ENCODE measurements at places on chromosomes 6 and 20.

DNA sequence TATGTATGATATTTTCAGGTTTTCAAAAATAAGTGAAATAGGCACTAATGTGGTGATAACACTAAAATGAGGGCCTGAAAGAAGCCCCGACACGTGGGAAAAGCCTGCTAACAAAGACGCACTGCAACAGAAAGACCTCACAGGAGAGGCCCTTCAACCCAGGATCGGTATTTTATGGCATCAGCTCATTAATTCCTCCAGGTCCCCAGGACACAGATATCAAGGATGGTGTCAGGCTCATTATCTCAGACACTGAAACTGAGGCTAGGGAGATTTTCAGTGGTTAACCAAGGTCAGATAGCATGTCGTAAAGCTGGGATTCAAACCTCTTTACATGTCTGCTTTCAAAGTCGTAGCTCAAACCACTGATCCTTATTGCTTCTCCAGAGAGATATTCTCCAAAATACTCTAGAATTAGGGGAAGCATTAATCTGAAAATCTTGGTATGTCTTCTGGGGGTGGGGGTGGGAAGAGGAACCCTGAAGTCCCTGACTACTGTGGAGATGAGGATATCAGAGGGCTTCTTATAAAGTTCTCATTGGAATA, 64.1 kb downstream of the PPP1R3G start:
- DNase-seq, result no peak

DNA sequence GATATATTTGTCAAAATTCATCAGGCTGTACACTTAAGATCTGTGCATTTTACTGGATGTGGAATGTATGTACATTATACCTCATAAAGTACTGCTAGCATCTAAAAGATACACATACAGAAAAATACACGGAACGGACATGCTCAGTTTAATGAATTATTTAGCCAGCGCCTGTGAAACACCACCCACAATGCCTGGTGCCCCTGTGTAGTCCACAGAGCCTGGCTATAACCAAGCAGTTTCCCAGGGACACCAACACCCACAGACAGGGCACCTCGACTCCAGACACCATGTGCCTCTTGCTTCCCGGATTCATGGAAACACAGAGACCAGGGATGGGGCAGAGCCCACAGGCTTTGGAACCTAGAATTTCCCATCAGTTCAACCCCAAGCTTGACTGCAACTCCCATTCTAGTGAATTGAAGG, 17.4 kb upstream of the ARMC12 start:
- DNase-seq, result no peak

DNA sequence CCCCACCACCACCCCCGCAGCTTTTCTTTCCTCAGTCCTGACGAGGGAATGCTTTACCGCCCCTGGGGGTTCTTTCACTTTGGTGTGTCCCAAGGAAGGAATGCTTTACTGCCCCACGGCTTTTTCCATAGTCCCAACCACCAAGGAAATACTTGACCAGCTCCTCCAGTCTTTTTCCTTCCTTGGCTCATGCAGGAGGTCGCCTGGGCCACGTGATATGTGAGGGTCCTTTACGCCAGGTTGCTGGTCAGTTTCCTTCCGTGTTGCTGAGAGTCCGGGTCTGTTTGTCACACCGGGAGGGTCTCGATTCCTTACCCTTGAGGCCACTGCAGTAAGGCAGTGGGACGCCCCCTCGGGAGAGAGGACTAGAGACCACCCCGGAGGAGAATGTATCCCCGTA, 58.9 kb upstream of the CDH4 start:
- no peak for DNase-seq

- DNase-seq, result no peak
Observed at GRCh38 chr20:15656124-15656523, 917.1 kb downstream of the KIF16B start.

DNA sequence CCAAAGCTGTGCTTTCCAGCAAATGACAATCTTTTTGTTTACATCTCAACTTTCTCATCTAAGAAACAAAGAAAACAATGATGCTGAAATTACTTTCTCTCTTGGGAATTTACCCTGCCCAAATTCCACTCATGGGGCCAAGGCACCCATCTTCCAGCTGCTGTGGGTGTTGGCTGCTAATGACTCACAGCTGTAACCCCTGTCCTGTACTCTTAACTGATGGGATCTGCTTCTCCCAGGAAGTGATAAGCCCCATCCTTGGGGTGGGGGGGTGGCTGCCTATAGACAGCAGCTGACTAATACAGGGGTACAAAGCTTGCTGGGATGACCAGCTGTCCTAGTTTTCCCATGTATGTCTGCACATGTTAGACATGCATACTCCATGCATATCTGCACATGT, 938.6 kb downstream of the C6orf118 start:
- DNase-seq, result peak; percentile 36

- no peak for DNase-seq
Observed at GRCh38 chr6:143974089-143974488, 34.0 kb downstream of the PLAGL1 start.

DNA sequence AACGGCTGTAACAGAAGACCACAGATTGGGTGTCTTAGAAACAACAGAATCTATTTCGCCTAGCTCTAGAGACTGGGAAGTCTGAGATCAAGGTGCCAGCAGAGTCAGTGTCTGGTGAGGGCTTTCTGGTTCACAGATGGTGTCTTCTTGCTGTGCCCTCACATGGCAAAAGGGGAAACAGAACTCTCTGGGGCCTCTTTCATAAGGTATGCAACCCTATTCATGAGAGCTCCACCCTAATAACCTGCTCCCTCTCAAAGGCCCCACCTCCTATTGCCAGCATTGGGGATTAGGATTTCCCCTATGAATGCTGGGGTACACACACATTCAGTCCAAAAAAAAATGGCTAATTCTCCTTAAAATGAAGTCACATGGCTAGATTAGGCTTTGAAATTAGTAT, 10.0 kb downstream of the TXNDC5 start:
- DNase-seq, result no peak

DNA sequence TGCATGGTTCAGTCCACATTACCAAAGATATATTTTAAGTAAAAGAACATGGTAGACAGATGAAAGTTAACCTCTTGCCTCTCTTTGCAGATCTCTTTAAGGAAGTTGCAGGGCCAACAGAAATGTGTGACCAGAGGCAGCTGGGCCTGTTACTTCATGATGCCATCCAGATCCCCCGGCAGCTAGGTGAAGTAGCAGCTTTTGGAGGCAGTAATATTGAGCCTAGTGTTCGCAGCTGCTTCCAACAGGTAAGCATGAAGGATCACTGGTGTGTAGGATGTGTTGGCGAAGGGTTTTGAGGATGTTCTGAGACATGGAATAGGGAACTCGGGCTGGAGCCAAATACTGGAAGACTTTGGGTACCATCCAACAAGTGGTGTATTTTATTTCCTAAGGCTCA, 508.6 kb downstream of the UTRN start:
- no peak for DNase-seq

GRCh38 chr6:160733050-160733646, 31.1 kb downstream of the PLG start:
- peak; percentile 51 for DNase-seq

GRCh38 chr6:67184405-67184804, 1450.7 kb upstream of the ADGRB3 start:
- DNase-seq, result no peak

Measured in fibroblast of villous mesenchyme (primary cell).